HS-27A (cell line): ENCODE measurements at places on chromosomes 2 and 18.

- DNase-seq: no peak
Observed at GRCh38 chr2:176205126-176205525, 16.7 kb downstream of the HOXD1 start.

- DNase-seq: peak; percentile 40
Observed at GRCh38 chr2:99974682-99975375, 167.6 kb downstream of the AFF3 start.

DNA sequence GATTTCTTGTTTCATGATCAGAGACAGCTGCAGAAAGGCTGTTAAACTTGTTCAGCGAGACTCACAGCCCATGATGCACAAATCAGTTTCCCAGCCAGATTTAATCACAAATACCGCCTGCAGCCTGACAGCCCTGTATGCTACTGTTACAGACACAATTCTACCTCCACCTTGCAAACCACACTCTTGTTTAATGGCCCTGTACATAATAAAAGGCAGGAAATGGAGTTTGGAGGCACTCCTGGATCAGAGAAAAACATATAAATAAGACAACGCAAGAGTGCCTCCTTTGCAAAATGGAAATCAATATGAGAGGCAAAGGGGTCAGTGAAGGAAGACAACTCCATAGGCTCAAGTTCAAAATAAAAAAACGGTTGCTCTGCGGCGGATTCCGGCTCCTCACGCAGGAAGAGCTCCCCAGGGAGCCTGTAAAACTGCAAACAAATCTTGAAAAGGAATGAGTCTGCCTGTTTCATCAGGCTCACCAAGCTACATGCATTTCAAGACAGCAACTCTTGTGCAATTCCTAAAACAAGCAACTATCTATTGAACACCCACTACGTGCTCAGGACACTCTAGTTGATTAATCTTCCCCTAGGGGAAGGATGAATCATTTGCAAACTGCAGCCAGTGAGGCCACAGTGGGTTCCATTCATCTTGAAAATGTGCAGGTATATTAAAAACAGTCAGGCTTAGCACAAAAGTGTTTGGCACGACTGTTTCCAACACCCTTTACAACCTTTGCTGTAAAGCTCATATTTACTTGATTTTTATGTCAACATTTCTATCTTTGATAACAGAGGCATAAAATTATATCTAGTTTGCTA lies 37.5 kb downstream of the TBC1D8 start:
- DNase-seq: no peak

DNA sequence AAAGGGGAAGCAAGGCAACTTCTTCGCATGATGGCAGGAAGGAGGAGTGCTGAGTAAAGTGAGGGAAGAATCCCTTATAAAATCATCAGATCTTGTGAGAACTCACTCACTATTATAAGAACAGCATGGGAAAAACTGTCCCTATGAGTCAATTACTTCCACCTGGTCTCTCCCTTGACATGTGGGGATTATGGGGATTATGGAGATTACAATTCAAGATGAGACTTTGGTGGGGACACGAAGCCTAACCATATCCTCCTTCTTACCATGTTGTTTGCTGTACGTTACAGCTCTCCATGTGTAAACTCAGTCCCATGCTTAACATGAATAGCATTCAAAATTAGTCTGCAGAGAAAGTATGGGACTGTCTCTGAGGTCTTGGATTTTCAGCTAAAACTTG lies 1096.8 kb upstream of the ACVR2A start:
- no peak for DNase-seq

DNA sequence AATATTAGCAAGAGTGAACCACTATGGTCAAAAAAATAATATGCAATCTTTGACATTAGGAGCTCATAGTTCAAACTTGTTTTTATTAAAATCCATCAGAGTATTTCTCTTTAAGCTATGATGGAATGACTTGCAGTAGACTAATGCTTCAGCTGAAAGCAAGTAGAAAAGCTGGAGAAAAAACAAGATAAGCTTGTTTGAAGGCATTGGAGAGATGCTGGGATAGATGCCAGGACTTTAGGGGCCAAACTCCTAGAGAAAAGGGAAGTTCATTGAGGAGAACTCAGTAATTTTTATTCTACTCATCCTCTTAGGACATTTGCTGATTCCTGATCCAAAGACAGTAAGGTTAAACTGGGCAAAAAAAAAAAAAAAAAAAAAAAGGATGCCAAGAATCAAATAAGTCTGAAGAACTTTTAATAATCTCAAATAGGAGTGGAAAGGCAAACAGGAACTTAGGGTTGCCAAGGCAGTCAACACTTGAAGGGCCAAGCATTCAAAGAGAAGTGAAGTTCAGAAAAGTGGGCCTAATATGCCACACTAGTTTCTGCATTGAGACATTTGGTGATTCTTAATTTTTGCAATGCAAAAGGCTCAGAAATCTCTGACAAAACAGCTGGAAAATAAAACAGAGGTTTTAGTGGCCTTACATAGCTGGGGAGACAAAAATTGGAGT lies 19.7 kb upstream of the AFF3 start:
- no peak for DNase-seq

DNA sequence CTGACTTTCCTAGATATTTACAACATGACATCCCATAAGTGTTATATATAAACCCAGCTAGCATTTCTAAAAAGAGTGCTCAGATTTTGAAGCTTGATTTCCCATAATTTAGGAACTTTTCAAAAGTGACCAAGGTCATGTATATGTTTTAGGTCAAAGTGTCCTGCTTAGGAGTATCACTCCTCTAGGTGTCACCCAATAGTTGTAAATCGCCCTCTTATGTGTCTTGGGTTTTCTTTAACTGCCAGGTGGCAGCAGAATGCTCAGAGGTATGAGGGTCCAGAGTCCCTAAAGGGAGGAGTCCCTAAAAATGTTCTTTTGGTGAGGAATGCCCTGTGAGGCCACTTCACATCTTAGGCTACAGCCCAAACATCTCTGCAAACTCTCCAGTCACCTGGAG lies 358.3 kb downstream of the CELF4 start:
- no peak for DNase-seq

DNA sequence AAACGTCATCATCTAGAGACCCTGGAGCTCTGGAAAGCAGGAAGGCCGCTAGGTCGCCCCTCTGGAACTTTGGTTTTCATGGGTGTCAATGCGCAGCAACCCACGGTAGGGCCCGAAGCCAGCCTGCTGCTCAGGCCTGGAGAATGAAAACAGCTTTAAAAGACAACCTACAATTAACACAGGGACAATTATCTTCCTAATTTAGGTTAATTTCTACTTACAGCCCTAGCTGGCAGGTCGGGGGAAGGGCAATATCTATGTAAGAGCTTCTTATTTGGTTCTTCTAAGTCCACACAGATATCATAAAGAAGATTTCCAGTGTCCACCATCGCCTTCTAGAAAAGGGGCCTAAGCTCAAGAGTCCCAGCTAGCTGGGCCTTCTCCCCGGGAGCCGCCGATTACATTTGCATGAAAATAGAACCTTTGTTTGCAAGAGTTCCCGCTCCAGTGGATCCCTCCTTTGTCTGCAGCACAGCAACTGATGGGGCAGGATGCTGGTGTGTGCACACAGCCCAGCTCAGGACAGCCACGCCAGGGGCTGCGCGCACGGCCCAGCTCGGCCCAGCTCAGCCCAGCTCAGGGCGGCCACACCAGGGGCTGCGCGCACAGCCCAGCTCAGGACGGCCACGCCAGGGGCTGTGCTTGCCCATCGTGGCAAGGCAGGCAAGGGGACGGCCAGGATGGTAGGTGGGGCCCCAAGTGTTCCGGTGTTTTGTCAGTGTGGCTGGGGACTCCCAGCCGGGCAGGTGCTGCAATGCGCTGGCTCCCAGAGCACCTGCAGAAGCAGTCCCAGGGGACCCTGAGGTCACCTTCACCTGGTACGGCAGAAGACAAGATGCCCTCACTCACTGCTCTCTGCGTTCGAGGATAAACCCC lies 109.1 kb downstream of the HDAC4 start:
- DNase-seq: no peak

DNA sequence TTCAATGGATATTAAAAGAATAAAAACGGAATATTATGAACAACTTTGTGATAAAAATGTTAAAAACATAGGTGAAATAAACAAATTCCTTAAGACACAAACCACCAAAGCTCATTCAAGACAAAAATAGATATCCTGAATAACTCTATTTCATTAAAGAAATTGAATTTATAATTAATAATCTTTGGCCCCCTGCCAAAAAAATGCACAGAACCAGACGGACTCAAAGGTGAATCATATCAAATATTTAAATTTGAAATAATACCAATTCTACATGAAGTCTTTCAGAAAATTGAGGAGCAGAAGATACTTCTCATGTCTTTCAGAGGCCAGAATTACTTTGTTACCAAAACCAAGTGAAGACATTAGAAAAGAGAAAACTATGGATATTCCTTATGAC lies 128.3 kb upstream of the KLHL29 start:
- no peak for DNase-seq

- no peak for DNase-seq
Observed at GRCh38 chr18:79792096-79792987, 5.4 kb upstream of the KCNG2 start.

DNA sequence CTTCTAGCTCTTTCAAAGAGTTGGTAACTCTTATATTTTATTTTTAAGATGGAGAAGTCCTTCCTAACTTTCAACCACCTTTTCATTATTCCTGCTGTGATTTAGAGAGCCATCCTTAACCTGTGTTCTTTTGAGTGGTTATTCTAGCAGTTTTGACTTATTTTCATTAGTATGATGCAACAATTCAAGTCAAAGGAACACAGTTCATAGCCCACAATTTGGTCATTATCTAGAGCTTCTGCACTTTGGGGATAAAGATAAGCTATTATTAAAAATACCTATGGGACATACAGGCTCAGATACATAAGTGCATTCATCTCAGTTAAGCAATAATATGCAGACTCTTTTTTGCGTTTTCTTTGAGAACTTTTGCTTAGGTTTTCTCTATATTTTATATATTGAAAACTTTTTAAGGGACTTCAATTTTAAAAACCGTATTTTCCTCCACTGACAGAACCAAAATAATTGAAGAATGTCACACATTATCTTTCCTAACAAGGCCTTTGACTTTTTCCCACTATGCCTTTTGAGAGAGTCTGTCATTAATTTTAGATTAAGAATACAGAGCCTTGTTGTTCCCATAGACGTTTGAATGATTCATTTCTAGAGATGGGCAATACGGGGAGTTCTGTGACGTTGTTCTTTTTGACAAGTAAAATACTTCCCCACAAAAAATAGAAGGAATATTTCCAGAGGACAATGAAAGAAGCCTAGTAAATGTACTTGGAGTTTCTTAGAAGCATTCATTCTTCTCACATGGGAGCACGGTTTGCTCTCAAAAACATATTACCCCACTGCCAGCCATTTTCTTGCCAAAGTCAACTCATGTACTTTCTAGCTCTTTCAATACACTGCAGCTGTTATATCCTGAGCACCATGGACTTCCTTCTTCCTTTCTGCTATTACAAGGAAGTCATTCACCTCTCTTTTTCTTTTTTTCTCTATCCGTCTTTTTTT lies 42.9 kb upstream of the RASGRP3 start:
- DNase-seq: no peak

DNA sequence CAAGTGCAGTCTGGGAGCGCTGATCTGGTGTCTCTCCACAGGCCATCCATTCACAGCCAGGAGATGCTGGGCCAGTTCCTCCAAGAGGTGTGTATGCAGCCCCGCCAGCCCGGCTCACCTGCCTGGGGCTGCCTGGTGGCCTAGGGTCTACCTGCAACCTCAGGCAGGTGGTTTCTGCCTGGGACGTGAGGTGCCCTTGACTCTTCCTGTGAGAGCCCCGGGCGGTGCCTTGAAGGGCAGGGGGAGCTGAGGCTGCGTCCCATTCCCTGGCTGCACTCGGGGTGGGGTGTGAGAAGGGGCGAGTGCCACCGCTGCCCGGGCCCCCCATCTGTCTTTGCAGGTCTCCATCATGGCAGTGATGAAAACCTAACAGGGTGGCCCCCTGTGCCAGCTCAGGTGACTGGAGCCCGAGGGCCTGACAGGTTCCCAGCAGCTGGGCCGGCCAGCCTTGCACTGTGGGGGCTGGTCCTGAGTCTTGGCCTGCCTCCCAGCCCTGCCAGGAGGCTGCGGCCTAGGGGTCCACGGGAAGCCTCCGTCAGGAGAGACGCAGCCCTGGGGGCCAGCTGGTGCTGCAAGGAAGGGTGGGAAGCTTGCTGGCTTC lies 11.9 kb downstream of the CAPN10 start:
- DNase-seq: no peak

DNA sequence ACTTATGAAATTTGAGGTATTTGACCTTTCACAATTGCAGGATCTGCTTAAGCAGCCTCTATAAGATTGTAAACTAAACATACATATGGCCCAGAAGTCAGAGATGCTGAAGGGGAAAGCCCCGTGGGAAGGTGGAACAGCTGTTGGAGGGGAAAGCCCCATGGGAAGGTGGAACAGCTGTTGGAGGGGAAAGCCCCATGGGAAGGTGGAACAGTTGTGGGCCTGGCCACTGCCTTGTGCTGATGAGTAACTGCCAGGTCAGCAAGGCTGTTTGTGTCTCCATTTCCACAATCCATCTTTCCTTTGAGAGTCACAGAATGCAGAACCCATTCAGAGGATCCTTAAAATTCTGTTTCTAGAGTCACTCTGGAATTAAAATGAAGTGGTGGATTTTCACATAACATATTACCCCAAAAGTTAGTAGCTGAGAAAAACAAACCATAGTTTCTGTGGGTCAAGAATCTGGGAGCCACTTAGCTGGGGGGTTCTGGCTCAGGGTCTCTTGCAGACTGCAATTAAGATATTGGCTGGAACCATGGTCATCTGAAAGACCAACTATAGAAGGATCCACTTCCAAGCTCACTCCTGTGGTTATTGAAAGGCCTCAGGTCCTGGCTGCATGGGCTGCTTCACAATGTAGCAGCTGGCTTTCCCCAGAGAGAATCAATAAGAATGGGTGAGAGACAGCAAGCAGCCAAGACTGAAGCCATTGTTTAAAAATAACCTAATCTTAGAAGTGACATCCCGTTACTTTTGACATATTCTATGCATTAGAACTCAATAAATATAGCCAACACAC lies 86.6 kb upstream of the CAVIN2 start:
- no peak for DNase-seq

- DNase-seq: no peak
Observed at GRCh38 chr2:154452906-154453493, 245.5 kb upstream of the KCNJ3 start.

DNA sequence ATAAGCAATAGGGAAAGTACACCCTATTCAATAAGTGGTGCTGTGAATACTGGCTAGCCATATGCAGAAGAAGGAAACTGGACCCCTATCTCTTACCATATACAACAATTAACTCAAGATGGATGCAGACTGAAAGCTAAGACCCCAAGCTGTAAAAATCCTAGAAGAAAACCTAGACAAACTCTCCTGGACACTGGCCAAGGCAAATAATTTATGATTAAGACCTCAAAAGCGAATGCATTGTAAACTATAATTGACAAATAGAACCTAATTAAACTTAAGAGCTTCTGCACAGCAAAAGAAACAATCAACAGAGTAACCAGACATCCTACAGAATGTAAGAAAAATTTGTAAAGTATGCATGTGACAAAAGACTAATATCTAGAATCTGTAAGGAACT lies 41.1 kb upstream of the ASXL3 start:
- DNase-seq: no peak

- DNase-seq: no peak
Observed at GRCh38 chr18:36330435-36331052, 33.0 kb downstream of the FHOD3 start.

DNA sequence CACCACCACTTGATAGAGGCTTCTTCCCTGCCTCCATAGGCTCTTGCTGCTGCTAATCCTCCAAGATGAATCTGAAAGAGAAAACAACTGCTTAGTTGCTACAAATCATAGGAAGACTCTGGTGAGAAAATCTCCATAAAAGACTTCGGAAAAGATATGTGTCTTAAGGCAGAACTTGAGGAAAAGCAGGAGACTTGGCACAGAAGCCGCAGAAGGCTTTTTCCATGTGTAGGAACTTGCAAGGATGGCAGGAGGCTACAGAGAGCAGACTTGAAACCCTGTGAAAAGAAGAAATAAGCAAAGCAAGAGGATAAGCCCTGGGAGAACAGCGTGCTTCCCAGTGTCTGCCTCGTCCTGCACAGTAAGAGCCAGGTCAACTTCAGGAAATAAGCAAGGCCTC lies 128.2 kb upstream of the NDUFV2 start:
- no peak for DNase-seq
